ENCODE measurements at places on chromosomes 6 and 20. TPM values are rescaled to one million over a fixed set of nuclear protein-coding genes. Genes with fewer than 3 reads are reported as not detected.
A peak's percentile ranks its signal among the peaks of the same experiment; 100 is the strongest.

- peak; percentile 54 for DNase-seq
Measured at GRCh38 chr20:35511814-35512420, 17.5 kb downstream of the C20orf173 start.

DNA sequence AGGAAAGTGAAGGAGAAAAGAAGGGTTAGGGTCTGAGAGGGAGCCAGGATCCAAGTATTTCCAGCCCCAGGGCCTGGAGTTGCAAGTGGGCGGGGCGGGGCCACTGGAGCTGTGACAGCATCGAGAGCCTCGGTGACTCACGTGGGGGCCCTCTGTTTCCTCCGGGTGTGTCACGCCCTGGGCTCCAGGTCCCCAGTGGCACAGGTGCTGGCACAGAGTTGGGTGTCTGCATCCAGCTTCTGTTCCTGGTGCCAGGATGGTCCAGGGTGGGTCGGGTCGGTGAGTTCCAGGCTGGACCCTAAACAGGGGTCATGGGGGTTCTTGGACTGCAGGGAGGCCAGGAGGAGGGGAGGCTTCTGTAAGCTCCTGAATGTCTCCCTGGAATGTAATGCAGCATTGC is 16.7 kb downstream of the RAET1L start:
- DNase-seq: no peak

GRCh38 chr6:127606131-127606562 is 29.2 kb downstream of the C6orf58 start:
- peak; percentile 72 for DNase-seq

- no peak for DNase-seq
Measured at GRCh38 chr6:132188556-132189264, 212.6 kb downstream of the MOXD1 start.

The SLC17A5 gene
- 31.2 TPM for total RNA-seq

The GCNT2 gene
- 43.9 TPM for total RNA-seq

- DNase-seq: no peak
Measured at GRCh38 chr20:2305479-2305878, 9.7 kb downstream of the TGM3 start.

DNA sequence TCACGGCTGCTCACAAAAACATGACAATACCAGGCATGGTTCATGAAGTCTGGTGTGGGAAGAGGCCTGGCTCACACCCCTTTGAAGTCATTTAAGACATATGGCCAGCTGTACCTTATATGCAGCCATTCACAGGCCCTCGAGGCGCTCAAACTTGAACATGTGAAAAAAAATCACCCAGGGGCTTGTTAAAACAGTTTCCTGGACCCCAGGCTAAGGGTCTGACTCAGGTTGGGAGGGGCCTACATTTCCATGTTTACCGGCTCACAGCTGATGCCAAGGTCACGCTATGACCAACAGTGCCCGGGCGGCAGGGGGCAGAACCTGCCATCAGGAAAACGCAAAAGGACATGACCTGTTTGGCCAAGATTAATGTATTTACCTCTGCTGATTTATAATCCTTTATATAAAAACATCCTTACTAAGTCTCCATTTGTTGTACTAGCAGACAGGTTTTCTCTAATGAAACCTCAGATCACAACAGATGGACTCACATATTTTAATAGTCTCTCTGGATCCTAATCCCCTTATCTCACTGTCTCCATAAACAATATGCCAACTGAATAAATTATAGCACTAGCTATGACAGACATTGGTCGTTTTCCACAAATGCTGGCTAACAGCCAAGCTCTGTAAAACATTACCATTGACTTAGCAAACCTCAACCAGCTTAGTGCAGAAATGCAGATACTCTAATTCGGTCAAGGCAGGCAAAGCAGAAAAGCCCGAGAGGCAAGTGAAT is 19.9 kb downstream of the EZR start:
- DNase-seq: peak; percentile 85

The BPIFB2 gene
- not detected for total RNA-seq

Data from Caki2 (cell line).